ENCODE measurements at places on chromosomes 5 and 9.

- DNase-seq = no peak
Observed at GRCh38 chr5:14906628-14907027, 35.0 kb upstream of the ANKH start.

- DNase-seq = no peak
Observed at GRCh38 chr5:474840-475661, 32.1 kb downstream of the EXOC3 start.

GRCh38 chr9:130265431-130266235, at the start of gene HMCN2:
Gene HMCN2 (plus strand): TSS chr9:130265760. CDS start chr9:130265879, 119 bp downstream.
- DNase-seq = no peak

DNA sequence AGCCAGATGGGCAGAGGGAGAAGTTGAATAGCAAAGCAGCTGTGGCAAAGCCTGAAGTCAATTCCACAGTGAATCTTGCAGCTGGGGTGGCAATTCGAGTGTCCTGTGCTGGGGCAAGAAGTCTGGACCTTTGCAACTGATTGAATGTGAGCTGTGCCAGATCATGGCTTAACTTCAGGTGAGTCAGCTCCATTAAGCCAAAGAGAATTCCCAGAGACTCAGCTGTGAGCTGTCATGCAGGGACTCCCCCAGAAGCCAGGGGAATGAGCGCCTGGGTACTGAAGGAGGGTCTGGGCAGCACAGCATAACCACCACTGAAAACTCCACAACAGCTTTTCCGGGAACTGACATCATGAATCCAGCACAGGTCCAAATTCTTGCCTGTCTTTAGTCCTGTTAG, 153.5 kb upstream of the TRPC7 start:
- DNase-seq = no peak

Measured in Jurkat, Clone E6-1 (cell line).